Esophagus mucosa (tissue), 1 donor: ENCODE measurements at places on chromosomes 1 and 21. TPM values are rescaled to one million over a fixed set of nuclear protein-coding genes. Genes with fewer than 3 reads are reported as not detected.
A peak's percentile ranks its signal among the peaks of the same experiment; 100 is the strongest.

BARHL2 gene
- not detected for total RNA-seq

TMEM69 gene
- 22.6 TPM for total RNA-seq

GJB5 gene
- total RNA-seq, result 78.8 TPM

KRTAP8-1 gene
- not detected for total RNA-seq

ADAMTSL4 gene
- total RNA-seq, result 42.9 TPM

OR10Z1 gene
- total RNA-seq, result not detected

PADI4 gene
- total RNA-seq, result not detected

PKNOX1 gene
- 12.1 TPM for total RNA-seq

GSTM5 gene
- 0.36 TPM for total RNA-seq

CGN gene
- total RNA-seq, result 9.3 TPM

TMEM240 gene
- total RNA-seq, result not detected

GPR3 gene
- 0.52 TPM for total RNA-seq

ASTN1 gene
- total RNA-seq, result not detected

GRCh38 chr1:67347688-67348472 lies 40.2 kb downstream of the IL12RB2 start:
- peak; percentile 93 for ATAC-seq

DNA sequence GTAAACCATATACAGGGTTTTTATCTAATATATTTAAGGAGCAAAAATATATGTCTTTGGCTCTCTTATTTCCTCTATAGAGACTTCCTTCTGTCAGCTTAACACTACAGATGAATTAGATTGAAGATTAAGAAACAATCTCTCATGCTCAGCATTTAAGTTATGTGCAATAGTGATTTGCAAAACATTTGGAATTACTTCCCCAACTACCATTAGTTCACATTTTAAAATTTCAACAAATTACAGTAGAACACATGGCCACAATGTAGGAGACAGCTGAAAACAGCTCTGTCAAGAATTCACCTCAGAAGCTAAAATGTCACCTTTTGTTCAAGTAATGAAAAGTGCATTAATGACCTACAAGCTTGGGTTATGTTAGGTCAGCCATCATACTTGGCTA lies 177.9 kb downstream of the EIF4G3 start:
- no peak for ATAC-seq

DNA sequence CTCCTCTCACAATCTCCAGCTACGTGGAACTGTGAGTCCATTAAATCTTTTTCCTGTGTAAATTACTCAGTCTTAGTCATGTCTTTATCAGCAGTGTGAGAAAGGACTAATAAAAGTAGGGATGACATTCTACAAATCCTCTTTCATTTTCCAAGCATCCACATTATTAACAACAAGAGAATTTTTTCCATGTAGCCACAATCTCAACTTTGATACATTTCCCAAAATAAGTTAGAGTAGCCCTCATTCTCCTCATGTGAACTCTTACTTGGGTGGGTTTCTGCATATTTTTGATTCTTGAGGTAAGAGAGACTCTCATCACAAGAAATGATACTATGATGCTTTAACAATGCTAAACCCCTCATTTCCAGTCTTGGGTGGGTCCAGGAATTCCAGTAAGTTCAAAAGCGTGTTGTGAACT lies 52.8 kb downstream of the TNFSF18 start:
- ATAC-seq, result no peak

DNA sequence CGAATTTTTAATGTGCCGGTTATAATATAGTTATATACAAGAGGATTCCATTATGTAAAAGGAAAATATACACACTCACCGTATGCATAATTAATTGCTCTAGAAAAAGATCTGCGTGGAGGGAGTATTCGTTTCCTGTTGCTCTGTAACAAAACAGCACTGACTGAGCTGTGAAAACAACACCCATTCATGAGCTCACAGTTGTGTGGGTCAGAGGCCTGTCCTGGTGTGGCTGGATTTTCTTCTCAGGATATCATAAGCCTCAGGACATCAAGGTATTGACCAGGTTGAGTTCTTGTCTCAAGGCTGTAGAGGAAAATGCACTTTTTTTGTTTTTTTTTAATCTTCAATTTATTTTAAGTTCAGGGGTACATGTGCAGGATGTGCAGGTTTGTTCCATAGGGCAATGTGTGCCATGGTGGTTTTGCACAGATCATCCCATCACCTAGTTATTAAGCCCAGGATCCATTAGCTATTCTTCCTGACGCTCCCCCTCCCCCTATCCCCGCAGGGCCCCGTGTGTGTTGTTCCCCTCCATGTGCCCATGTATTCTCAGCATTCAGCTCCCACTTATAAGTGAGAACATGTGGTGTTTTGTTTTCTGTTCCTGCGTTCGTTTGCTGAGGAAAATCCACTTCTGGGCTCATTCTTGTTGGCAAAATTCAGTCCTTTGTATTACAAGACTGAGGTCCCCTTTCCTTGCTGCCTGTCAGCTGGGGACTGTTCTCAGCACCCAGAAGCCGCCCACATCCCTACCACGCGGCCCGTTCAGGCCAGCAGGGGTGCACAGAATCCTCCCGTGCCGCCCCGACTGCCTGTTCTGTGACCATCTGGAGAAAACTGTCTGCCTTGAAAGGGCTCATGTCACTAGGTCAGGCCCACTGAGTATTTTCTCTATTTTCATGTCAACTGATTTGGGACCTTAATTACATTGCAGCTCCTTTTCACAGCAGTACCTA lies 87.4 kb upstream of the ERRFI1 start:
- peak; percentile 39 for ATAC-seq

GRCh38 chr21:15272591-15272990 lies 207.8 kb upstream of the NRIP1 start:
- no peak for ATAC-seq

GRCh38 chr1:89761901-89762300 lies 58.9 kb upstream of the LRRC8D start:
- no peak for ATAC-seq

- no peak for ATAC-seq
These were observed 19.3 kb upstream of the POFUT2 start for GRCh38 chr21:45306832-45307571.

GRCh38 chr1:227788271-227789083 lies 27.0 kb upstream of the PRSS38 start:
- ATAC-seq, result peak; percentile 55

- ATAC-seq, result no peak
These were observed 187.7 kb upstream of the FOXD3 start for GRCh38 chr1:63134501-63135173.

GRCh38 chr1:70812442-70813109 lies 235.0 kb downstream of the PTGER3 start:
- no peak for ATAC-seq

DNA sequence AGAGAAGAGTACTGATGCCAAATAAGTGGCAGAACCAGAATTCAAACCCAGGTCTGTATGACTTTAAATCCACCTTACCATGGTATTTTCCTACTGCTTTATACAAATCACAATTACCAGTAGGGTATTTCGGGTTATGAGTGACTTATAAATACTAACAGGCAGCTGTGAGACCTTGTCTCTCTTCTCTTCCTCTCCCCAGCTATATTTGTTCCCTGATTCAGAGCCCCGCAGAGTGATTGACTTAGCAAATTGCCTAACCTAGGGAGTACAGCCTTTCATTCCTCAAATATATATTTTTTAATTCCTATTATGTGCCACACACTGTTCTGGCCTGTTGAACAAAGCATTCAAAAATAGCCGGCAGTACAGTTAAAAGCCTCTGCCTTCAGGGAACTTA lies 168.0 kb downstream of the CLEC20A start:
- ATAC-seq, result no peak

DNA sequence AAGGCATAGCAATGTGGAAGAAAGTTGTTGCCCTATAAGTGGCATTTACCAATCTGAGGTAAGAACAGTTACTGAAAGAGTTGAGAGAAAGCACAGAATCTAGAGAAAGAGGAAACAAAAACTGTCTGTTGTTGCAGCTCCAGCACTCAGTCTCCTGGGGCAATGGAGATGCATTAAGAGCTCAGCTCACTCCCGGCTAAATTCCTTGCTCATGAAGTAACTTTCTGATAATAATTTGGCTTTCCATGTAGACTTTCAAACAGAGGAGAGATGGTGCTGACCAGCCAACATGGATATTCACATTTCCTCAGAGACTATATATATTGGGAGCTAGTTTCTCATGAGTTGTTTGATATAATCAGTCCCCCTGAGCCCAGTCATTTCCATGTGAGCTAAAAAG lies 135.3 kb downstream of the GDAP2 start:
- ATAC-seq, result no peak

DNA sequence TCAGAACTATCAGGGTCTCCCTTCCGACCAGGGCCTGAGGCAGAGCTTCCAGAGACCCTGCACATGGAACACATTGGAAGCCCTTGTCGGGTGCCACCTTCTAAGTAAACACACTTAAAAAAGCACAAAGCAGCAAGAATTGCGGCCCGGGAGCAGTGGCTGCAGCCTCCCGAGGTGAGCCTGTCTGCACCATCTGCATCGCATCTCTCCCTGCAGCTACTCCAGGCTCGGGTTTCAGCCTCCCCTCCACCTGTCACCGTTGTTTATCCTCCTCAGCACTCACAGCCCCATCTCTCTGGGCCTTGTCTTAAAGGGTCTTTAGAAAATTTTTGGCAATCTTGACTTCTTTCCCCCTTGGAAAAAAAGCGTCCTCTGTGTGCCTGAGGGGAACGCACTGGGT lies 95.1 kb upstream of the ARHGEF16 start:
- no peak for ATAC-seq

DNA sequence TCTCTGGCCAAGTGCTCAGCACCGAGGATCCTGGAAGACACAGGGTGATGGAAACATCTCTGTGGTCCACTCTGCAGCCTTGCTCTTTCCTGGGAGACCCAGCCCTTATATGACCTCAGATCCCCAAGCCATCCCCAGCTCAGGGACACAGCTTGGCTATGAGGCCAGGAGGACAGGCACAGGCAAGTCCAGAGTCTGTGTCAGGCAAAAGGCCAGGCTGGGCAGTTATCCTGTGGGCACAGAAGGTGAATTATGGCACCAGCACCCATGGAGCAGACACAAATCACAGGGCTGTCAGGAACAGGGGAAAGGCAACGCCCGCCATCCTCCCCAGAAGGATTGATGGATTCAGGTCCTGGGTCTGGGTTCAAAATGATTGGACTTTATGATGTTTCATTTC lies 52.1 kb upstream of the SCMH1 start:
- ATAC-seq, result no peak

DNA sequence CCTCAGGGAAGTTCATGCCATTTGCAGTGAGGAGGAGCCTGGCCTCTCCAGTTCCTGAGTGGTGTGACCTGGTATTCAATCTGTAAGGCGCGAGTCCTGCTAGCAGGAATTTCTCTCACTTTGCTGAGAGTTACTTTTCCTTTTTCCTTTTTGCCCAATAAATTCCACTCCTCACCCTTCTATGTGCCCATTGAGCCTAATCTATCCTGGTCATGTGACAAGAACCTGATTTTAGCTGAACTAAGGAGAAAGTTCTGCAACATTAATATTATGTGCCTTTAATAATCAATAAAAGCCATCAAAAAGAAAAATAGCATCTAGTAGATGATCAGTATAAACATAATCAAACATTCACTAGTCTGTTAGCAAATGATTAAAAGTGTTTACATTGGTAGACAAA lies 136.1 kb upstream of the POGK start:
- no peak for ATAC-seq

DNA sequence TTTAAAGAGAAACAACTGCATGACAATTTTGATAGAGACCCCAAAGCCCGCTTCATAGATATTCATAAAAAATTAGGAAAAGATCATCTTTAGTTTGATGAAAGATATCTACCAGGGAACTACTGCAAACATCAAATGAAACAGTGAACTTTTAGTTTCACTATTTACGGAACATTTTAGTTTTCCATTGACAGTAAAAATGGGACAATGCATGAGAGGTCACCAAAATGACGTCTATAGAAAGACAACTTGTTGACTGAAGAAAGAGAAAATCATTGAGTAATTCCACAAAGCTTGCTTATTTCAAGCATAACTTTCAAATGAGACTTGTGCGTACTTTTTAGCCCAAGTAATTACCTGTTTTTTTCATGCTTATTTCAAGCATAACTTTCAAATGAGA lies 411.4 kb downstream of the HLX start:
- ATAC-seq, result no peak

DNA sequence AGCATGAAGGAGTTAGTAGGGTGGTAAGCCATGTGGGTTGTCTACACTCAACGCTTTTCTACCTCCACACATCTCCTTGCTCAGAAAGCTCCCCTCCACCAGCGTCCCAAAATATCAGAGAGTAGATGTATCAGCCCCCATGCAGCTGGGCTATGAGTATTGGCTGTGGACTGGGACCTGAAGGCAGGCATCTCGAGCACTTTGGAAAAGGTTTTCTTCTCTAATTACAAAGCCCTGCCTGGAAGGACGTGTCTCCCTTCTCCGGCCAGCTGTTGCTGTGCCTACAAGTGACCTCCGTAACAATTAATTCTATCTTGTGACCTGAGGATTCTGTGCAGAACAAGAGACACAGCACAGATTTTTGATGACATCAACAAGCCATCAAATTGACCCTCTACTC lies 142.0 kb upstream of the RUNX1 start:
- no peak for ATAC-seq

- ATAC-seq, result no peak
These were observed 16.4 kb upstream of the OSBPL9 start for GRCh38 chr1:51600529-51600928.

DNA sequence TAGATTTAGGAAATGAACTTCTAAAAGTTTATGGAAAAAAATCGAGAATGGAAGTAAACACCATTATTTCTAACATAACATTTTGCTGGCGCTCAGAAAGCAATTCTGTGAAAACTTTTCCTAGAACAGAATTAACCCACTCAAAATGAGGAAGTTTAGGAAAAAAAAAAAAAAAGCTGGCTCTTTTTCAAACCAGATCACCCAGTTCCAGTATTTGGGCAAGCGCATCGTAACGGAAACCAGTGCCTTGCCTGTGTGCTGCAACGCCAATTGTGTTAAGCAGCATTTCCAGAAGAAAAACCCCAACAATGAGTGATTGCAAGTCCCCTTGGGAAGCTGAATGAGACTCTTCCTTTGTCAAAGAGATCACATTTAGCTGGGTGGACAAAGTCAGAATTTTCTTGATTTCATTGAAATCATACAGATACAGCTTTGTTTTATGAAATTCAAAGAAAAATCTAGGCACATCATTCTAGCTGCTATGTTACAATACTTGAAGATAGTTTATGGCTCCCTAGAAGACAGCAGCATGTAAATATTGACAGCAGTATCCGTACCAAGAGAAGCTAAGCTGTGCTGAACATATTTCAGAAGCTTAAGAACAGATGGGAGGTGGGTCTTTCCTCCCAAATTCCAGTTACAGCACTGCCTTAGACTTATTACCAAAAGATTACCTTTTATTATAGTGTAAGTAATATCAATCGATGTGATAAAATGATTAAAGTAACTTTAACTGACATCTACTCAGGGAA lies 113.4 kb downstream of the ERG start:
- no peak for ATAC-seq
